Endothelial cell of umbilical vein (primary cell): ENCODE measurements at places on chromosomes 12 and 14.

- DNase-seq: no peak
These were observed 215.3 kb upstream of the PKP2 start for GRCh38 chr12:33111850-33112249.

DNA sequence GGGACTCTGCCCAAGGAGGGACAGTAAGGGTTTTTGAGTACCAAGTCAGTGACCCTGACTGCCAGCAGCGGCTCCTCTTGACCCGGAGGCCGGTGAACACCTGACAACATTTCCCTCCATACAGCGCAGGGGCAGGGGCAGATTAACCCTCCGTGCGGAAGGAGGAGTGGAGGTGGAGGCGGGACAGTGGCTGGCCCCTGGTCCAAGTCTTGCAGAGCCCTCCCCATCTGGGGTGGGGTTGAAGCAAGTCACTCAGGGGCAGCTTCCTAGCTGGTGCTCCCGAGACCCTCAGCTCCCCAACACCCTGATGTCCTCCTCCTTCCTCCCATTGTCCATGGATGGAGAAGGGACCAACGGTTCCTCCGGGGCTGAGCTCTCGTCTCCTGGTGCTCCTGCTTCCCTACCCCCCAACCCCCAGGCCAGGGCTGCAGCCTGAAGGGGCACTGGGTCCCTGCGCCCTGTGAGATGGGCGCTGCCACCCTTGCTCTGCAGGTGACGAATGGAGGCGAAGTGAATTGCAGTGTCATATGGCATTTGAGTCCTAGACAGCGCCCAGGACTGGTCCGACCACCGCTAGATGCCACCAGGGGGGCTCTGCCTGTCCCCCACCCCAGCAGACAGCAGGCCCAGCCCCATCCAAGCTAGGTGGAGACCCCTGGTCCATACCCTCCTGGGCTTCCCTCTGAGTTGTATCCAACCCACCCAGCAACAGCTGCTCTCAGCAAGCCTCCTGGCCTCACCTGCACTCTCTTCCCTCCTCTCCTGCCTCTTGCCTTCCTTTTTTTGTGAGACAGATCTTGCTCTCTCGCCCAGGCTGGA, 7.0 kb upstream of the AMN start:
- DNase-seq: no peak

DNA sequence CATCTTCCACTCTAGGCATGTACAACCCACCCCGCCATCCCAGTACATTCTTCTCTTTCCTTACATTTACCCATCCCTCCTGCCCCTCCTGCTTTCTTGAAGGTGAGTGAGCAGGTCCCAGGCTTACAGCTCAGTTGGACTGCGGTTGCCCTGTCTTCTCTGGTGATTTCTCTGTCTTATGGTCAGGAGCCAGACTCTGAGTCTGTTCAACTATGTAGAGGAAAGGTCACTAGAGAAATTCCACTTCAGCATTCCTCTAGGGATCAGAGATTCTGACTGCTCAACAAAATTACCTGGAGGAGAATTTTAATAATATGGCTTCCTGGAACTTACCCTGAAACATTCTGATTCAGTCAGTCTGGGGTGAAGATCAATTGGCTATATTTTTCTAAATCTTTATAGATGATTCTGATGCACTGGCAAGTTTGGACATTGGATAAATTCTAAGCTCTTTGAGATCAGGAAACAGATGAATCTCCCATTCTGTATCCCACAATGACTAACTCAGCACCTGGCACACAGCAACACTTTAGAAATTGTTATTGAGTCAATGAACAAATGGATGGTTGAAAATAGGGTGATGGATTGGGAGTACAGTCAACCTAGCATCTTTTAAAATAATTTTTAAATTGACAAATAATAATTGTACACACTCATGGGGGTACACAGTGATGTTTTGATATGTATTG, 128.6 kb upstream of the HIF1A start:
- peak; percentile 38 for DNase-seq

- DNase-seq: no peak
These were observed 439 bp upstream of the ANAPC5 start for GRCh38 chr12:121352682-121353018.

DNA sequence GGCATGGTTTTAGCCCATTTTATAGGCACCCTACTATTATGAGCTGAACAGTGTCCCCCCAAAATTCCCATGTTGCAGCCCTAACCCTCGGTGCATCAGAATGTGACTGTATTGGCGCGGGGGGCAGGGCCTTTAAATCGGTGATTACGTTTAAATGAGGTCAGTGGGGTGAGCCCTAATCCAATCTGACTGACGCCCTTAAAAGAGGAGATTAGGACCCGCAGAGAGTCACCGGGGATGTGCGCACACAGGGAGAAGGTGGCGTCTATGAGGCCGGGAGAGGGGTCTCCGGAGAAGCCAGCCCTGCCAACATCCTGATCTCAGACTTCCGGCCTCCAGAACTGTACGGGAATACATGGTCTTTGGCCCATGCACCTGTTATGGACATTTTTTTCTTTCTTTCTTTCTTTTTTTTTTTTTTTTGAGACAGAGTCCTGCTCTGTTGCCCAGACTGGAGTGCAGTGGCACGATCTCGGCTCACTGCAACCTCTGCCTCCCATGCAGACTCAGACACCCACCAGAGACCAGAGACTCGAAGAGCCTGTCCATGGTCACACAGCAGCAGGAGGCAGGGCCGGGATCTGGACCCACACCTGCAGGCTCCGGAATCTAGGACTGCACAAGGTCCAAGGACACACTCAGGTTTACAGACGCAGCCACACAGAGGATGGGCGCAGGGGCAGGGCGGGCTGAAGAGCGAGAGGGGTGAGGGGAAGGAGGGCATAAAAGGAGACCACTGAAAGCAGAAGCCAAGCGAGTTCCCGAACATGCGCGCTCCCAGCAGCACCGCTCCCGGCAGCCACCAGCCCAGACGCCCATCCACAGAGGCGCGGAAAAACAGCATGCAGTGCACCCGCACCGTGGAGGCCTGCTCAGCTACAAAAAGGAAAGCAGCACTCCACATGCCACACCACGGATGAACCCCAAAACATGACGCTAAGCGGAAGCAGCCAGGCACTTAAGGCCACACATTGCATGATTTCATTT, 19.0 kb downstream of the SCARB1 start:
- DNase-seq: no peak

DNA sequence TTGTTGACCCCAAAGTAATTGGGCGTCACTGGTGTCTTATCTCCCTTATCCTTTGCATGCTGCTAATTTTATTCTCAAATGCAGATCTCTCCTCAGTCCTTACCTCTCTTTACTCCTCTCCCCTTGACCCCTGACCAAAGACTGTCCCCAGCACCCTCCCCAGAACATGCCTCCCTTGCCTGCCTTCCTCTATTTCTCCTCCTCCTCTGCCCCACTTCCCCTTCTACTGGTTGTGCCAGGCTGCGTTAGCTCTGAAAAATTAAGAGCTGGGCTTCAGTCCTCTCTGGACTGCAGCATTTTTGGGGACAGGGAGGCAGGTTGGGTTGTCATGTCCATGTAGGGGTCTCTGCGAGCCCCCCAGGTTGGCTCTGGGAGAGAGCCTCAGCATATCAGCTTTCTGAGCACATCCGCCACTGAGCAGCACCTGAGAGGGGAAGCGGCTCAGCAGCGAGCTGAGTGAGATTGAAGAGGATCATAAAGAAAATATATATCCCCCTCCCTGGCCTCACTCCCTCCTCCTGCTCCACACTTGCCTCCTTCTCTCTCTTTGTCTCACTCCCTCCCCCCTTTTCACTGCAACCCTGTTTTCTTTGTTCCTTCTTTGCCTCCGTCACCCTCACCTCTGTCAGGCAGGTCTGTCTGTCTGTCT, 6.4 kb upstream of the CISTR start:
- no peak for DNase-seq

GRCh38 chr14:105171004-105171673, 2.6 kb upstream of the JAG2 start:
- DNase-seq: no peak

DNA sequence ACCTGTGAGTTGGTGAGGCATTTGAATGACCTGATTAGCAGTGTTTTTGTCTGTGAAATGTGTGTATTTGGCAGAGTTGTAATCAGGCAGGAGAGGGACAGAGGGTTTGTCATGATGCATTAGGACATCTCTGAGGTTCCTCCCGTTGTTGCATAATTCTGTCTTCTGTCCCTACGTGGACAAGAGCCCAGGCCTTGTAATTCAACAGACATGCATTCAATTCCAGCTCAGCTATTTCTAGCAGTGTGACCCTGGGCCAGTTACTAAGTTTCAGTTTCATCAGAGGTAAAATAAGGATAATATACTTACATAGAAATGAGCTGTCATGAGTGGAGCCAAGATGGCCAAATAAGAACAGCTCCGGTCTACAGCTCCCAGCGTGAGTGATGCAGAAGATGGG, 208.6 kb downstream of the SLC38A4 start:
- DNase-seq: no peak

- DNase-seq: no peak
These were observed 56.2 kb downstream of the VWF start for GRCh38 chr12:6068227-6068626.

- no peak for DNase-seq
These were observed 53.4 kb downstream of the PPP2R5C start for GRCh38 chr14:101814934-101815333.

GRCh38 chr12:94207849-94208621, 59.7 kb downstream of the PLXNC1 start:
- no peak for DNase-seq

GRCh38 chr12:58365087-58365390, 423.7 kb downstream of the ATP23 start:
- DNase-seq: no peak
